ENCODE measurements at places on chromosomes 4 and X.
A peak's percentile ranks its signal among the peaks of the same experiment; 100 is the strongest.

DNA sequence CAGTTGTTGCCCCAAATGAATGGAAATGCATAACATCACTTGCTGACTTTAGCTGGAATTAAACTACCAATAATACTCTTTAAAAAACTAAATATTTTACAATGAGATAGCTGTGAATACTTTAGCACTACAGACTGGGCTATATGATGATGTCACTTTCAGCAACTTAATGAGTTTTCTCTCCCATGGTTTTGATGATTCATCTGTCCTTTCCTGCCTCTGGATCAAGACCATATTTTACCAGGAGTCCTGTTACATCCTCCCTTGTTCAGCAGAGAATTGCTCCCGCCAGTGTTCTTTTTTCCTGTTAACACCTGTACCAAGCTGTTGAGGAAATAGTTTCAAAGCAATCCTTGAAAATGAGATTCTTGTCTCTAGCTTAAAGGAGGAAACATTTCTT lies 543.0 kb downstream of the SPRY1 start:
- DNase-seq: peak; percentile 58

DNA sequence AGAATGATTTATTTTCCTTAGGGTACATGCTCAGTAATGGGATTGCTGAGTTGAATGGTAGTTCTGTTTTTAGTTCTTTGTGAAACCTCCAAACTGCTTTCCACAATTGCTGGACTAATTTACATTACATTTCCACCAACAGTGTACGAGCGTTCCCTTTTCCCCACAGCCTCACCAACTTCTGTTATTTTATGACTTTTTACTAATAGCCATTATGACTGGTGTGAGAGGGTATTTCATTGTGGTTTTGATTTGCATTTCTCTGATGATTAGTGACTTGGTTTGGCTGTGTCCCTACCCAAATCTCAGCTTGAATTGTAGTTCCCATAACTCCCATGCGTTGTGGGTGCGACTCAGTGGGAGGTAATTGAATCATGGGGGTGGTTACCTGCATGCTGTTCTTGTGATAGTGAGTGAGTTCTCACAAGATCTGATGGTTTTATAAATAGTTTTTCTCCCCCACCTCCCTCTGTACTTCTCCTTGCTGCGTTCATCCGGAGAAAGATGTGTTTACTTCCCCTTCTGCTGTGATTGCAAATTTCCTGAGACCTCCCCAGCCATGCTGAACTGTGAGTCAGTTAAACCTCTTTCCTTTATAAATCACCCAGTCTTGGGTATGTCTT lies 95.1 kb downstream of the GBA3 start:
- peak; percentile 51 for DNase-seq

DNA sequence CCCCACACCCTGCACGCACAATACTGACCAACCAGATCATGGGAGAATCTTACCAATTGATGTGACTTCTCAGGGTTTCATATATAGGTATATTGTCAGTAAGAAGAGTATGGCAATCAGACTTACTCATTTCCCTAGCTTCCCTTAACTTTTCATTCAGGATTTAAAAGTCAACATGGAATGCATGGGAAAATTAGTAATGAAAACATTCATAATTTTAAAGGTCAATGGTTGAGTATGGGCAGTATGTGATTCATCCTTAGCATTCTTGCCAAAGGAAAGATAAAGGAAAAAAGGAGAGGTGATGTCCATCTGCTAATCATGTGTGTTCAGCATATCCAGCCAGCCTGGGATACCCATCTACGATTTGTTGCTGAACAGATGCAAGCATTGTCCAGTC lies 4.0 kb downstream of the DIPK2B start:
- no peak for DNase-seq

DNA sequence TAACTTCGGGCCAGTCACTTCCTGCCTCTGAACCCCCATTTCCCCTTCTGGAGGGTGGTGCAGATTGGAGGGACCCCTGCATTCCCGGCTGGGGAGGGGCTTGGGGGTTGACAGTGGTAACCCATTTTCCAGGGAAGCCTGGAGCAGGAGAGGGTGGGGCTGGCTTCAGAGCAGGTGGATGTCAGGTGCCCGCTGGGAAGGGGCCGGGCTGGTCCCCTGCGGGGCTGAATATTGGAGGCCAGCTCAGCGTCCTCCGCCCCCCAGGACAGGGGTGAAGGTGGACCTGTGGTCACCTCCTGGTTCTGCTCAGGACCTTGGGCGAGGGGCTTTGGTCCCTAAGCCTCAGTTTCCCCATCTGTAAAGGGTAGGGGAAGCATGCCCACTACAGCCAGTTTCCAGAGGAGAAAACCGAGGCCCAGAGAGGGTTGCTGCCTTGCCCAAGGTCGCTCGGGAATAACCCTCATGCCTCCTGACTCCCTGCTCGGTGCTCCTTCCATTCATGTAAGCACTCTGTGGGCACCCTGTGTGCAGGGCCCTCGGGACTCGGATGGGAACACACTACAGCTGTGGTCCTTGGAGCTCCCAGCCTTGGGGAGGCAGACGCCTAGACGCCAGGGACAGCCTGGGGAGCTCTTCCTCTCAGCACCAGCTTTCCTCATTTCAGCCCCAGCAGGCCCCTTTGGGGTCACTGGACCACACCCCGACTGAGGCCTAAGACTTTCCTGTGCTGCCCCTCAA lies 683 bp downstream of the MAN2B2 start:
- no peak for DNase-seq

GRCh38 chr4:53119680-53120079 lies 246.2 kb downstream of the SCFD2 start:
- peak; percentile 53 for DNase-seq

DNA sequence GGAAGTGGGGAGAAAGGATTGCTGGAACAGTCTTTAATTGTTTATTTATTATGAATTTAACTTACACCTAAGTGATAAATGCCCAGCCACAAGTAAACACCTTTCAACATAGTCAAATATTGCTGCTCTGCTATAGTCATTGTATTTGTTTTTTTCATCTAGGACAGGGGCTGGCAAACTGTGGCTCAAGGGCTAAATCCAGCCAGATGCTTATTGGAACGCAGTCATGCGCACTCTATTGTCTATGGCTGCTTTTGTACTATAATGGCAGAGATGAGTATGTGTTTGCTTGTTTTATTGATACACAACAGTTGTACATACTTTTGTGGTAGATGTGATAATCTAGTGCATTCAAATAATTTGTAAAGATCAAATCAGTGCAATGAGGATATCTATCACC lies 95.3 kb downstream of the ZAR1 start:
- no peak for DNase-seq
